ENCODE measurements at places on chromosomes 12 and 14.

- no peak for DNase-seq
These were observed 6.0 kb downstream of the PSMD9 start for GRCh38 chr12:121894633-121895032.

- no peak for DNase-seq
These were observed 12.7 kb downstream of the RILPL1 start for GRCh38 chr12:123520567-123521474.

GRCh38 chr12:78209846-78210505 is 379.3 kb downstream of the NAV3 start:
- no peak for DNase-seq

DNA sequence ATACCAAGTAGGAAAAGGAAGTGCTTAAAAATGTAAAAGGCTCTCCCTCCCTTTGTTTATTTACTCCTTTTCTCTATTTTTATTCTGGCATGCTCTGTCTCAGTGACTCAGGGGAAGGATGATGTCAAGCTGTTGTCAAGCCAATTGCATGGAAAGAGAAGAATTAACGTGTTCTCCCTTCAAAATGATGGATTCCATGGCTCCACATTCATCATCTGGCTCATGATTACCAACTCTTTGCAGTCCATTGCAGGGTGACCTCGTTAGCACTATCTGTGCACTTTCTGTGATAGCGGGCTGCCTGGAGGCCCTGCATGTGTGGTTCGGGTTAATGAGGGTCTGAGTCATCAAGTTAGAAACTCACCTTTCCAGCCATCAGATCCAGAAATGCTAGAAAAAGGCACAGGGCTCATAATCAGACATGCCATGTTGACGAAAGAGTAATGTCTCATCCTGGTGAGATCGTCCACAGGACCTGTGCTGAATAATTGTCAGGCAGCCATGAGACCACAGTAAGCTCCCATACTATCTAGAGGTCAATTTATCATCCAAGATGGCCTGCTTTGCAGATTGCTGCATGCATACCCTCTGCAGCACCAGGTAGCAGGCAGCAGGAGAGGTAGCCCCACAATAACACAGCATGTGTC is 79.2 kb upstream of the BTG1 start:
- DNase-seq: no peak
